Fibroblast of skin of scalp (primary cell): ENCODE measurements at places on chromosomes 3 and 15.
A peak's percentile ranks its signal among the peaks of the same experiment; 100 is the strongest.

DNA sequence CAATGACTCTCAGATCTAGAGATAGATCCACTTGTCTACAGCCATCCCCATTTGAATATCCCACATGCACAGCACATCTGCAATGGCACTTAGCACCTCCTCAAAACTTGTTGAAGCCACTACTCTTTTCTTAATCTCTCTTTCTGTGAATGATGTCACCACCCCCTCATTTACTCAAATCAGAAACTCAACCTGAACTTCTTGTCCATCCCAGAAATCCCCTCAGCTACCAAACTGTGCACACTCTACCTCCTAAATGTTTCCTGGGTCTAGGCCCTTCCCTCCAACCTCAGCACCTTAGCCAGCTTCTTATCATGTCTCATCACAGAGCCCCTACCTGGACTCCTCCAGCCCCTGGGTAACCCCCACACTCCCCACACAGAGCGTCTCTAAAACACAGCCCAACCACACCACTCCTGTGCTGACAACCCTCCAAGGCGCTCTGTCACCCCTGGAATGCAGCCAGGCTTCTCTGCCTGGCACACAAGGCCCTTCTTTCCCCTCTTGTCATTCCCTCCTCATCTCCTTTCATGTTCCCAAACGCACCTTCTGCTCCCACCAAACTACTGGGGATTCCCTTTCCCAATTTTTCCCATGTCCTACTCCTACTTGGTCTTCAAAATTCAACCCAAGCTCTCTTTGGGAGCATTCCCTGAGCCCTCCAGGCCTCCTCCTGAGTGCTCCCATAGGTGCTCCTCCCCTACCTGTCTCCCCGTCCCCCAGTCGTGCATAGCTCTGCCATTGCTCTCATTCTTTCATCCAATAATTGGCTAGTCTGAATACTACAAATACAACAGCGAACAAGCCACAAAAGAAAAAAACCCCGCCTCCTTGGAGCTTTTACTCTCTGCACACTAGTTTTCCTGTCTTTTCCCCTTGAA lies 39.8 kb upstream of the ZBTB38 start:
- DNase-seq, result no peak

- DNase-seq, result no peak
These were observed 104.6 kb downstream of the PTPRG start for GRCh38 chr3:61665987-61666386.

DNA sequence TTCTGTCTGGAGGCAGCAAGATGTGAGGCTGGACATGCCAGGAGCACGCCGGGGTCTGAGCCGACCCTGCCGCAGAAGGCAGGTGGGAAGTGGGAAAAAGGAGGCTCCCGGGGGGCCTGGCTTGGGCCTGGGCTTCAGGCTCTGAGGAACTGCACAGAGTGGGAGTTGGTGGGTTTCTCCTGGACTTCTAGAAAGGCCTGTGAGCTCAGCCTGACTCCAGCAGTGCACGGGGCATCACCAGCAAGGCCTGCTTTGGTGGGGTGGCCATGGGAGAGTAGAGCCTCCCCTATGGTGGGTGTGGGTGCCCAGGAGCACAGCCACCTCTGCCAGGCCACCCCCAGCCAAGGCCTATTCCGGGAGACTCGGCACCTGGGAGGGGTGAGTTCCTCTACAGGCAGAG lies 18.1 kb upstream of the SLC41A3 start:
- no peak for DNase-seq

DNA sequence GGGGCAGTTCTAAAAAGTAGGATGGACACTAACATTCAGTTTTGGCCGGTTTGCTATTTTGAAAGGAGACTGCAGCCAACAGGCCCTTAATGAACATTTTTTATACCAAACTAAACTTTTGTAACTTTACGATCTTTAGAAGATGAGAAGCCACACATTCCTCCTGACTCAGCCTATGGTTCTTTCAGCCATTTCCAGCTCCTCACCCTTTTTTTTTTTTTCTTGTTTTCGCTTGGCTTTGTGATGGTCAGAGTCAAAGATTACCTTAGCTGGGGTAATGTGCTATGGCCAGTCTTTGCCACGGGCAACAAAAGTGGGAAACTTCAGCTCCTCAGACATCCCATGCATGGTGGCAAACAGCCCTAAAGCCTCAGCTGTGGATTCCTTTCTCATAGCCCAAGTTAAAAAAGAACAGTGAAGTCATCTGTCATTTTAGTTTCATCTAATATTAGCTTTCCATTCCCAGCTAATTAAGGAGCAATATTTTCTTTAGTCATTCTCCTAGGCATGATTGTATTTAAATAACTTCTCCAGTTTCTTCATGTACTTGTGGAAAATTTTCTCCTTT lies 368.7 kb downstream of the MFSD1 start:
- peak; percentile 35 for DNase-seq

GRCh38 chr3:43994657-43995546 lies 246.8 kb upstream of the TOPAZ1 start:
- no peak for DNase-seq
